ENCODE measurements at places on chromosomes 2 and 18.
A peak's percentile ranks its signal among the peaks of the same experiment; 100 is the strongest.

DNA sequence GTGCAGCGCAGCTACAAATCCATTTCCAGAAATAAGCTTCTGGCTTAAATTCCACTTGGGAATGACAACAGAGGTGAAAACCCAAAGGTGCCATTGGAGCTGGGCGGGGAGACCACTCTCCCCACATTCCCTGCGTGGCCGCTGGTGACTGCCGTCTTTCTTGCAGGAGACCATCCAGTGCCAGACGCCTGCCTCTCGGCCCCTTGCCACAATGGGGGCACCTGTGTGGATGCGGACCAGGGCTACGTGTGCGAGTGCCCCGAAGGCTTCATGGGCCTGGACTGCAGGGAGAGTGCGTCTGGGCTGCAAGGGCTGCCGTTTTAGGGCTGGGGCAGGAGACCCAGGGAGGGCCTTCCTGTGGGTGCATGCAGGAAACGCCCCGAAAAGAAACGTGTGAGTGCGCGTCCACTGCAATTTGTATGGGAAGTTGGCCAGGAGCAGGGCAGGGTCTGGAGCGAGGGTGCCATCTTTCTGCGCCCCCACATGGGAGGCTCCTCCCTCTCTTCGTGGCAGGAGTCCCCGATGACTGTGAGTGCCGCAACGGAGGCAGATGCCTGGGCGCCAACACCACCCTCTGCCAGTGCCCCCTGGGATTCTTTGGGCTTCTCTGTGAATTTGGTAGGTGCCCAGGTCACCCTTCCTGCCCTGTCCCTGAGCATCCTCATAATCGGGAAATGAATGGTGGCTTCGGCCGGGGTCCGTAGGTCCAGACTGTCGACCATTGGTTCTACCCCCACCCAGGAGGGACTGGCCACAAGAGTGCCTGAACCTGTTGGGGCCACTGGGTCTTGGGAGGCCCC is 49.9 kb downstream of the SNED1 start:
- DNase-seq, result no peak

DNA sequence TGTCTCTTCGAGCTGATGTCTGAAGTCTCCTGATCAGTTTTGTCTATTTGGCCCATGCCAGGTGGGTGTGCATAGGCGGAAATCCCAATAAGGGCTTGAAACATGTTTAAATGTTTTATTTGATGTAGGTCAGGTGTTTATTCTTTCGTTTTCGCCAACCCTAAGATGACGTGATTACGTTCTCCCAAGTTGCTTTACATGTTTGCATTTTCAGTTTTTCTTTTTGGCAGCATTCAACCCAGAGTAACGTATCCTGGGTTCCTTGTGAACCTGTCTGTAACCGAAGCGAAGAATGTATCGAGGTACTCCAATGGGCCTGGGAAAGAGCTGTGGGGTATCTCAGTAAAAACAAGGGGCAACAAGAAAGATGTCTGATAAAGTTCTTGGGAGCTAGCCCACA is 3.1 kb downstream of the ALPK2 start:
- DNase-seq, result no peak

- no peak for DNase-seq
Measured at GRCh38 chr2:124778076-124778475, 753.0 kb downstream of the CNTNAP5 start.

DNA sequence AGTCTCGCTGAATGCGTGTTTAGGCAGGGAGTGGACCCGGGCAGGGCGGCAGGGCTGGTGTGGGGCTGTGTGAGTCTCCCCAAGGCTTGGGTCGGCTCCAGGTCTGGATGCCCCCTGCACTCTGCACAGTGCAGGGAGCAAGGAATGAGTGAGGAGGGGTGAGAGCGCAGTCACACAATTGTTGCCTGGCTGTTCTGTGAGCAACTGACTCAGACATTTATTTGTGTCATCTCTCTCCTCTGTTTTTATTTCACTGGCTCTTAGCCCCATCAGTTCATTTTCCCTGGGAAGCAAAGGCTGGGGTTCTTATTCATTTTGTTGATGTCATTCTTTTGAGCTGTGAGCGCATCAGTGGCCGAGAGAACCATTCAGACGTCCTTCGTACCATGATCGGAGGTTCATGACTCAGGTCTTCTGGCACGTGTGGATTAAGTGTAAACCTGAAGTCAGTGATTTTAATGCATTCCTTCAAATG is 61.1 kb downstream of the GATA6 start:
- peak; percentile 73 for DNase-seq

GRCh38 chr2:200314976-200315567 is 8.6 kb downstream of the SPATS2L start:
- DNase-seq, result no peak

- DNase-seq, result no peak
Measured at GRCh38 chr18:3985664-3986063, 469.4 kb downstream of the DLGAP1 start.

DNA sequence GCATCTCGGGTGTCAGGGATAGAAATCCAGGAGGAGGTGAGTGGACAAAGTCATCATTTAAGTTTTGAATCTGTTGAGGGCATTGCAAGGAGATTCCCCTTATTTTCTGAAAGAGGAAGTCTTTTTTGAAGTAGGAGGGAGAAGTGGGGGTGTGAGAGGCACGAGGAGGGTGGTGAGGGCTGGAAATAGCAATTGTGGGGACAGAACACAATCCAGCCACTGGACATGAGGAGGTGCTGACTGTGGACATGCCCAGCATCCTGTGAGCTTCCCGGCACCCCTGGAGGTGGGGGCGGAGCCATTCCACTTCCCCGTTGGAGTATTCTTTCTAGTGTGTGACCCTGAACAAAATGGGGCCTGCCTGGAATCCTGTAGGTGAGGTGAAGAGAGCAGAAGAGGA is 310.7 kb upstream of the EPAS1 start:
- no peak for DNase-seq

- DNase-seq, result no peak
Measured at GRCh38 chr2:54591551-54591950, 131.9 kb upstream of the EML6 start.

DNA sequence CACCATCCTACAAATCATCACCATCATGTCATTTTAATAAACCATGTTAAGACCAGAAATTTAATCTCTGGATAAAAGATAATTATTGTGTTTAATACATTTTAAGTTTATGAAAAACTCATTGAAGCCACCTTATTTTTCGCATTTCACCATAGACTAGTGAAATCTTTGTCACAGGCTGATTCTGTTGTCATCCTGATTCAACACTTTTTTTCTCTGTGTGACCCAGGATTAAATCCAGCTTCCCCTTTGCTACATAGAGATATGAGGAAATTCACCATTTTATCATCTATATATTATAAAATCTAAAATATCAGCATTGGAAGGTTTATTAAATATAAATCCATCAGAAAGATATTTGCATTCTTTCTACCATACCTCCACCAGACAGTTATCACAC is 29.2 kb upstream of the MRO start:
- no peak for DNase-seq

DNA sequence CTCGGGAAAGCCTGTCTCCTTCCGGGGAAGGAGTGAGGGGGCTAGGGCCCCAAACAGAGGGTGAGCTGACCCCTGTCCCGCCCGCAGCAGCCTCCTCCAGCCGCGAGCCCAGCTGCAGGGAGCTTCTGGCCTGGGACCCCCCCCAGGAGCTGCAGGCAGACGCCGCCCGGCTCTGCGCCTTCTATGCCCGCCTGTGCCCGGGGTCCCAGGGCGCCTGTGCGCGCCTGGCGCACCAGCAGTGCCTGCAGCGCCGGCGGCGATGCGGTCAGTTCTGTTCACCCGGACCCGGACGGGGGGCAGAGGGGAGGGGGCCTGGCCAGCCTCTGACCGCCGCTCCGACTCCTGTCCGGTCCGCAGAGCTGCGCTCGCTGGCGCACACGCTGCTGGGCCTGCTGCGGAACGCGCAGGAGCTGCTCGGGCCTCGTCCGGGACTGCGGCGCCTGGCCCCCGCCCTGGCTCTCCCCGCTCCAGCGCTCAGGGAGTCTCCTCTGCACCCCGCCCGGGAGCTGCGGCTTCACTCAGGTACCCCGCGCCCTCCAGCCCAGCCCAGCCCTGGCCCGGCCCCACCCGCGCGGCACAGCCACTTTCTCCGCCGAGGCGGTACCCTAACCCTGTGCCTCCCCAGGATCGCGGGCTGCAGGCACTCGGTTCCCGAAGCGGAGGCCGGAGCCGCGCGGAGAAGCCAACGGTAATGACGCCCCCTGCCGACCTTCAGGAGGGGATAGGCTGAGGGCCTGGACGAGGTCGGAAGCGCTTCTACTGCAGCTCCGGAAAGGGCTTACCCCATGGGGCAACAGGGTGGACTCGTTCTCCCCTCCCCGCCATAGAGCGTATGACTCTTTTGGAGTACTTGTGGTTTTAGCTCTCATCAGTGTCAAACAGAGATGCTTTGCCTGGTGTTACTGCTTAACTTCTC is 2.0 kb upstream of the CHRND start:
- peak; percentile 75 for DNase-seq

GRCh38 chr2:6793371-6793770 is 72.3 kb downstream of the CMPK2 start:
- DNase-seq, result no peak

- no peak for DNase-seq
Measured at GRCh38 chr18:24500217-24500616, 39.8 kb downstream of the HRH4 start.

GRCh38 chr2:234333168-234334130 is 163.4 kb downstream of the ARL4C start:
- DNase-seq, result no peak

DNA sequence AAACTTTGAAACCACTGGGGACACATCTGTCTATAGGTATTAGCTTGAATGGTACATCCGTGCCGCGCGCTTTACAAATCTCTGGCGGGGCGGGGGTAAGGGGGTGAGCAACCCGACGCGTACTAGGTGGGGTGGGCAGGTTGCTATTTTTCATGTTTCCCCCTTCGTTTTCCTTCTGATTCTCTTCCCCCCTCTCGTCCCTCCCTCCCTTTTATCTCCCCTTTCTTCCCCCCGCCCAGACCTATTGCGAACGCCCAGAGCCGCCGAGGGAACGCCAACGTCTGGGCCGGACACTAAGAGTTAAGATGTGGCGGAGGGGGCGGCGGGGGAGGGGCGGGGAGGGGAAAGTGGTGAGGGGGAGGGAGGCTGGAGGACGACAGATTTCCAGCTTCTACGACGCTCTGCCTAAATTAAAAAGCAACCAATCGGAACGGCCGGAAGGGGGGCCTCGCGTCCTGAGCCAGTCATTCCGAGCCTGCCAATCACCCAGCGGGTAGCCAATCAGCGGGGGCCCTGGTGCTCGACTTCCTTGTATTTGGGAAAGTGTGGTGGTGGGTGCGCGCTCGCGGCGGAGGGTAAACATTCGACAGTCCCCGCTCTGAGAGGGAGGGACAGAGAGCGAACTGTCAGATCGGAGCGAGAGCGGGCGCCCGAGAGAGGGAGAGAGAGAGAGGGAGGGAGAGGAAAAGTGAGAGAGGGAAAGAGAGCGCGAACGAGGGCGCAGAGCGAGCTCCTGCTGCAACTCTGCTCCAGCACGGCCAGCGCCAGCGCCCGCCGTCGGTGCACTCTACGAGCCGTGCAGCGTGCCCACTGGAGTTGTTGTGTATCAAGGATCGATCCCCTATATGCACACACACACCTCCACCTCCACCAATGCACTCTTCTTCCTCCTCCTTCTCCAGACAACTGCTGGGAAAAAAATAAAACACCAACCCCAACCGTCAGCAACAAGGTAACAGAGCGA is at the start of gene POU3F3:
POU3F3 (plus strand) TSS at position 582 of the 964 bp plus-strand sequence. CDS start 1,396 bp downstream, outside the sequence.
- DNase-seq, result peak; percentile 99

- DNase-seq, result no peak
Measured at GRCh38 chr18:58152891-58153290, 108.9 kb downstream of the NEDD4L start.

DNA sequence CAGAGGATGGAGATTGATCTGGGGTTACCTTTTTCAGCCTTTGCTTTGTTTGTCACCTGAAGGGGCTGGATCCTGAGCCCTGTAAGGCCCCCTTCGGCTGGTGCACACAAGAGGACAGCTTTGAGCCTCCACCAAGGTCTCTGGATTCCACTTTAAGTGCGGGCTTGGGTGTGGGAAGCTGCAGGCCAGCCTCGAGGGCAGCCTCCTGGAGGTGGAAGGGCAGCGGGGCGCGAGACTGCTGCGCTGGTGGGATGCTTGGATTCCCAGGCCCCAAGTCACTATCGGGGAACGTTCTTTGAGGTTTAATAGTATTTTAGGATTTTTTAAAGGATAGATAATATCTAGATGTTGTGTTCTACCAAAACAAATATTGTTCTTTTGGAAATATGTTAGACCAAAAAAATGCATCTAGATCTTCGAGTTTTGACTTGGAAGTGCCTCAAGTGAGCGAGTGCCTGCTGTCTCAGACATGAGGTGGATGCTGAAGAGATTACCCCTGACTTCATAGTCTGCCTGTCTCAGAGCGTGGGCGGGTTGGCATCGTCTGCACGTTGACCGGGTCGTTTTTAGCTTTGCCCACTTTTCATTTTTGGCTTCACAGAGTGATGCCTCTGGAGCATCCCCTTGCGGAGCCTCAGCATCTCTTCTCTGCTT is 113.8 kb downstream of the AGAP1 start:
- no peak for DNase-seq

Measured in ACHN (cell line).